ENCODE measurements at places on chromosomes 5 and 9.

GRCh38 chr9:12934545-12935272 is 159.9 kb downstream of the LURAP1L start:
- no peak for DNase-seq

GRCh38 chr5:148395031-148395430 is 11.3 kb downstream of the FBXO38 start:
- DNase-seq, result no peak

- DNase-seq, result no peak
These were observed 33.4 kb upstream of the CTSV start for GRCh38 chr9:97072285-97072776.

DNA sequence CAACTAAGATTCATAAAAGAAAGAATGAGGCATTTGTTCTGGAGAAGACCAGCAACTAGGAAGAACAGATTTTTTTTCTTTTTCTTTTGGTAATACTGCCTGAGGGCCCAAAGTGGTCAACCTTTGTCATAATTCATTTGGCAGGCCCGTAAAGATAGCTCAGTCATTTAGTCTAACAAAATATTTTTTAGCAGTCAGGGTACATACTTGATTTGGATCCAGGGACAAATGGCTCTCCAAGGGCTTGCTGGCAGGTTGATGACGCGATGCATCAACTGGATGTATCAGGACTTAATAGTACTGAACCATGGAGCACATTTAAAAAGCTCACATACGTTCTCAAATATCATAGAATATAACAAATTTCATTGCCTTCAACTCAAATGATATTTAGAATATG is 203.4 kb upstream of the ZNF608 start:
- DNase-seq, result no peak

DNA sequence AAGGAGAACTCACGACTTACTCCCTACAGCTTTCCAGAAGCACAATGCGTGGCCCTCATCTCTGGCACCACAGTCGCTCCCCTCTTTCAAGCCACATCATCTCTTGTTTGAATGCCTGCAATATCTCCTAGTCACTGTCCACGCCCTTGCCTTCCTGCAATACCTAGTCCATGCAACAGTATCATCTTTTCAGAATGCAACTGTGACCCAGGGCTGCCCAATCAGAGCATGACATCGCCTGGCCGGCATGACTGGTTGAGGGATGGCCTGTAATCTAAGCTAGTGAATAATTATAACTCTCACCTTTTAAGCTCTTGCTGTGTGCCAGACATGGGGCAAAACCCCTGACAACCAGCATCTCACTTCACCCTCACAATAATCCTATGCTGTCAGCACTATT is 52.5 kb upstream of the CPEB4 start:
- no peak for DNase-seq

DNA sequence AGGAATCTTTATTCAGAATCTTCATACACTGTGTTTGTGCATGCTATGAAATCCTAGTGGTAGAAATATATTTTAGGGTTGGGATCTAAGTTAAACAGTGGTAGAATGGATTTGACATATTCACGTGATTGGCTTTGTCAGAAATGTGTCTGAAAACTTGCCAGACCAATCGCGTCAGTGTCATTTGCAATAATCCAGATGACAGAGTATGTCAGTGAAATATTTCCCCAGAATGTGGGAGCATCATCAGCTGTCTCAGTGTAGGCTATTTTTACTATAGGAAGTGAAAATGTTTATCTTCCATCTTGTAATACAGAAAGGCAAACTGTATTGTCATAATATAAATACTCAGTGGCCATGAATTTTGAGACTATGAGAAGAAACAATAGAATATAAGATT is 220.6 kb upstream of the EDIL3 start:
- DNase-seq, result no peak

- no peak for DNase-seq
These were observed 4.8 kb downstream of the HK3 start for GRCh38 chr5:176894298-176894697.

DNA sequence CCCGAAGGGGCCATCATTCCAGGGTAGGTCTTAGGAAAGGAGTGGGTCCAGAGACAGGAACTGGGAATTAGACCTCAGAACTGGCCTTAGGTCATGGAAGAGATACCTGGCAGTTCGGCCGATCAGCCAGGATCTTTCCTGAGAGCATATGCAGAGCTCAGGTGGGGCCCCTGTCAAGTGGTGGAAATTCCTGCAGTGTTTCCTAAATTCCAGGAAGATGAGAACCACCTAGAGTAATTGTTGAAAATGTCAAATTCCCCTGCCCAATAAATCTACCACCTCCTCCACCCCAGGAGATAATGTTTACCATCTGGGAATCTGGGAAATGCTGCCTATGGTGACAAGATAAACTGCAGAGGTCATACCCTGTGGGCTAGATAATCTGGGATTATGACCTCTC is 14.6 kb downstream of the TMEM171 start:
- no peak for DNase-seq

GRCh38 chr5:110561510-110561909 is 165.0 kb downstream of the TMEM232 start:
- no peak for DNase-seq

DNA sequence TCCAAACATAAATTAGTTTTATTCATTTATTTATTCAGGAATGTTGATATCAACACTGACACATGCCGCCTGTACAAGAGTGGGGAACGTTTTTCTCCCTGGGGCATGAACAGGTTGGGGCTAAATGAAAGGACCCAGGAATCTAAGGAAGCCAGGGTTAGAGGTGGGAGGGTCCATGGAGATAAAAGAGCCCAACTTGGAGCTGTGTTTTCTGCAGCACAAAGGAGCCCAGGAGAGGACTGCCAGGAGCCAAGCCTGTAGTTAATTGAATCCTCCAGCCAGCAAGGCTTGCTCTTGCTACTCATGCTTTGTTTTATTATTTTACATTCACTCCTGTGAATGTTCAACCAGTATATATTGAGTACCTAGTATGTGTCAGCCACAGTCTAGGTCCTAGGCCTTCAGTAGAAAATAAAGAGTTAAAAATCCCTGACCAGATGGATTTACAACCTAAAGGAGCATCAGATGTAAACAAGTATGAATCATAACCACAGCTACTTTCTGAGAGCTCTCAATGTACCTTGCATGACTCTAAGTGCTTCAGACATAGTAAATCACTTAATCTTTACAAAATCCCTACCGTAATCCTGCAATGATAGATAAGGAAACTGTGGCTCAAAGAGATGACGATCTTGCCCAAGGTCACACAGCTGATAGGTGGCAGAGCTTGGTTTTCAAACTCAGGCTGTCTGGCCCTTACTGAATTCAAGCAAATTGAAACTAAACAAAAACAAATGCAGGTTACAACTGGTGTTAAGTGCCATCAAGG is 69.8 kb downstream of the ASTN2 start:
- no peak for DNase-seq

DNA sequence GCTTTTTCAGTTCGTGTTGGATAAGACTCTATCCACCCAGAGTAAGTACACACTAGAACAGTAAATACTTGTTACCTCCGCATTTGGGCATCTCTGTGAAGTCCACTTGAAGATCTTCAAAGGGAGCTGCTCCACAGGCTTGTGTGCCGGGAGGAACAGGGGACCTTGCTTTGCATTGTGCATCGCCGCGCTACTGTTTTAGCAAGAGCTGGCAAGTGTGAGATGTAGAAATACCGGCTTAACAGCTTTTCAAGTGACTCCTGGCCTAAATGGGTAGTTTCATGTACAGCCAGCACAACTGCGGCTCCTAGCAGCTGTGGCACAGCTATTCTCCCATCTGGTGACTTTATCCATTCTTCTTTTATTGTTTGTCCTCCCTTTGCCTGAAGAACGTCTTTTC is 8.4 kb upstream of the ZNF354C start:
- DNase-seq, result no peak

GRCh38 chr9:75358846-75359245 is 270.5 kb downstream of the OSTF1 start:
- peak; percentile 78 for DNase-seq

DNA sequence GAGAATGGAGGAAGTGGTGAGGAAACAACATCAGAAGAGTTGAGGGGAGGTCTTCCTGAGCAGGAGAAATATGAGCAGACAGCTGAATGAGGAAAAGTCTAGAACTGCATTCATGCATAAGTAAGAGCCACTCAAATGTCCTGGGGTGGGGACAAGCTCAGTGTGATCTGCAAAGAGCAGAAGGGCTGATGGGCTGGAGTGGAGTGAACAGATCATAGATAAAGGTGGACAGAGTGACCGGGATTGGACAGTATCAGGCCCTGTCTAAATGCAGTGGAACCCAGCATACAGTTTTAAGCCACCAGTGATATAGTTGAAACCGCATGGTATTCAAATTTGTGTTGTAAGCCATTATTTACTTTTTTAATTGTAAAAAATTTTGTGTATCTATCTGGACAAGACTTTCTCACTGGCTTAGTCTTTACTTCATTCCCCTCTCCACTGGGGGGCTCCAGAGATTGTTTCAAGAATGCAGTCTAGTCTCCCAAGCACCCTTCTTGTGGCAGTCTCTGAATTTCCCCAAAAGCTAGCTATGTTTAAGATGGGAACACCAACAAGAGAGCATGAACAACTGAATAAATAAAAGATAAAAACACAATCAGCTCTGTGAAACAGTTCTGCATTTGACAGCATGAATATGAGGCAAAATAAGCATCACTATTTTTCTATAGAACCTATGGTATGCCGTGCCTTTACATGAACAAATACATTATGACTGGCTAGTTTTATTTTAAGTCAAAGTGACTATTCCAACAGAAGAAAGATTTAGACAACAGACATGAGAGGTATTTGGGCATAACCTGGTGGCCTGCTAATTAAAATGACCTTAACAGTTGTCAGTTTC is 10.7 kb upstream of the STK32A start:
- DNase-seq, result no peak

- no peak for DNase-seq
These were observed 27.1 kb downstream of the KCNMB1 start for GRCh38 chr5:170362102-170362501.

- no peak for DNase-seq
These were observed 586.4 kb downstream of the ACTL7B start for GRCh38 chr9:108269371-108269770.

- DNase-seq, result no peak
These were observed 63.9 kb downstream of the PRRT1B start for GRCh38 chr9:131609099-131609830.

- no peak for DNase-seq
These were observed 45.9 kb upstream of the JAK2 start for GRCh38 chr9:4939118-4939561.

GRCh38 chr5:31952067-31952466 is 222.1 kb downstream of the GOLPH3 start:
- DNase-seq, result no peak

DNA sequence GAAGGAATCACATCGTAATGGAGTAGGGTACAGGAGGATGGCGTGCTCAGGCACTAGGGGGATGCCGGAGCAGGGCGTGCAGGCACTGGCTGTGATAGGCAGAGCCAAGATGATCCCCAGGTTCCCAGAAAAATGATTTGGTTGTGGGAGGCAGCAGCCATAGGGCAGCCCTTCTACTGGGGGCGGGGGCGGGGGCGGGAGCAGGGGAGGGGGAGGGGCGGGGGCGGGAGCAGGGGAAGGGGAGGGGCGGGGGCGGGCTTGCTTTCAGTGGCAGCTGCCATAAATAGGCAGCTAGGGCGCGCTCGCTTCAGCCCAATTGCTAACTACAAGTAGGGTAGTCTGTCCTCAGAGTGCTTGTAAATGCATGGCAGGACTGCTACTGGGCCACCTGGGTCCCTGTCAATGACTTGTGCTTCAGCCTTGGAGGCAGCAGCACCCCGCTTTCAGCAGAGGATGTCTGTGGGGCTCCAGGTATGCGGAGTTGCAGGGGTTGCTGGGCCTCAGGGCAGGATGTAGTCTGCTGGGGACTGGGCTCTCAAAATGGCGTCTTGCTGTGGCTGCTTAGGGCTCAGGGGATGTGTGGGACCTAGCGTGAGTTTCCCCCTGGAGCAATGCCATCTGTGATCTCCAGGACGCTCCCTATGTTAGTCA is 354.3 kb downstream of the RAB3C start:
- no peak for DNase-seq

DNA sequence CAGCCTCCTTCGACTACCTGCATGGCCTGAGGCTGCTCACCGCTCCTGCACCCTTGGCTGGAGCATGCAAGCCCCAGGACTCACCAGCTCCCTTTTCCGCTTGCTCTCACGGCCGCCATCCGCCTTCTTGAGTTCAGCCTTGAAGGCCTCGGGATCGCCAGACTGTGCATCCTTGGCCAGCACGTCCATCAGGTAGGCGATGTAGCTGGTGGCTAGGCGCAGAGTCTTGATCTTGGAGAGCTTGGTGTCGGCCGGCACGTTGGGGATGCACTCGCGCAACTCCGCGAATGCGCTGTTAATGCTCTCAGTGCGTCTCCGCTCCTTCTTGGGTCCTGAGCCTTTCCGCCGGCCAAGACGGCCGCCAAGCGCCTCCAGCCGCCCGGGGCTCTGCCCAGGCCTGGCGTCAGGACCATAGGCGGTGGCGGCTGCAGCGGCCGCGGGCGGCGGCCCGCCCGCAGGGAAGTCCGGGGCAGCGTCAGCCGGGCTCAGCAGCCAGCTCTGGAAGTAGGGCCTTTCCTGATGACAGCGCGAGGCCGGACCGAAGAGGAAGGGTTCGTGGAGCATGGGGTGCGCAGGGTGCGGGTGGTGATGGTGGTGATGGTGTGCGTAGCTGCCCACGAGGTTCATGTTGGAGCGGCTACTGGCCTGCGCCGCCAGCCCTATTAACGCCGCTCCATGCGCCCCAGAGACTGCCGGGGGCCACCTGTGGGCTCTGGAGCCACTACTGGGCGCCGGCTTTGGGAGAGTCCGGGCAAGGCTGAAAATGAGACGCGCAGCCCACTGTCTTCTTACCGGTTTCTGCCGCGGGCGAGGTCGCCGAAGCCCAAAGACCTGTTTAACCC is 424 bp downstream of the HAND1 start:
- no peak for DNase-seq

- DNase-seq, result no peak
These were observed 329.7 kb downstream of the CWC27 start for GRCh38 chr5:65098393-65098792.

GRCh38 chr9:105673850-105674387 is 11.7 kb downstream of the TAL2 start:
- DNase-seq, result no peak

DNA sequence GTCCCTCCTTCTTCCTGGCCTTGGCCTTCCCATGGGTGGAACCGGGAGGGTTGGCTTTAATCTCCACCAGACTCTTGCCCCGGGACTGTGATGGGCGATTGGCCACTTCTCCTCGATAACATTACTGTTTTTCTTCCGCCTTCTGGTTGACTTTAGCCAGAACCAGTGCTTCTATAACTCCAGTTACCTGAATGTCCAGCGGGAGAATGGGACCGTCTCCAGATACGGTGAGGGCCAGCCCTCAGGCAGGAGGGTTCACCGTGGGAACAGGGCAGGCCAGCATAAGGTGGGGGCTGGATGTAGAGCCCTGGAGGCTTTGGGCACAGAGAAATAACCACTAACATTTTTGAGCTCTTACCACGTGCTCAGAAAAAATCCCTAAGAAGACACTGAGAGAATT is 967 bp downstream of the ORM2 start:
- no peak for DNase-seq

Data from iPS DF 19.7 (cell line).